ENCODE measurements at places on chromosomes 6 and 20.

GRCh38 chr6:19714434-19715166 lies 122.6 kb upstream of the ID4 start:
- DNase-seq = no peak

- DNase-seq = no peak
Observed at GRCh38 chr6:101429270-101429669, 35.8 kb downstream of the GRIK2 start.

DNA sequence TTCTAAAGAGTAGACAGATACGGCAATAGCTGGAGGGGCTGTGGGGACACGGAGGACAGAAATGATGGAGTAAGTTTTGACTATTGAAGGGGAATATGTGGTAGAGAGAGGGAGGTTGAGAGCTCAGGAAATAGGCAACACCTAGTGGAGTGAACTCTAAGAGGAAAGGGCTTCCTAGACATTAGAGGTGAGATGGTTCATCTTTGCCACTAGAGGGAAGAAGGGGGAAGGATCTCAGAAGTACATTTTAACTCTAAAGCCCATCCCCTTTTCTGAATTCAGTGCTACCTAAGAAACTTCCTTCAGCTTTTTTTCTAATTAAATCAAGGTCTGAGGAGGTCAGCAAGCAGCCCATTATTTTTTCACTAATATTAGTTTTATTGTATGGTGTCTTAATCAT lies 689.4 kb upstream of the MAP3K7 start:
- no peak for DNase-seq

GRCh38 chr20:32165836-32166545 lies 41.6 kb downstream of the PLAGL2 start:
- DNase-seq = no peak

DNA sequence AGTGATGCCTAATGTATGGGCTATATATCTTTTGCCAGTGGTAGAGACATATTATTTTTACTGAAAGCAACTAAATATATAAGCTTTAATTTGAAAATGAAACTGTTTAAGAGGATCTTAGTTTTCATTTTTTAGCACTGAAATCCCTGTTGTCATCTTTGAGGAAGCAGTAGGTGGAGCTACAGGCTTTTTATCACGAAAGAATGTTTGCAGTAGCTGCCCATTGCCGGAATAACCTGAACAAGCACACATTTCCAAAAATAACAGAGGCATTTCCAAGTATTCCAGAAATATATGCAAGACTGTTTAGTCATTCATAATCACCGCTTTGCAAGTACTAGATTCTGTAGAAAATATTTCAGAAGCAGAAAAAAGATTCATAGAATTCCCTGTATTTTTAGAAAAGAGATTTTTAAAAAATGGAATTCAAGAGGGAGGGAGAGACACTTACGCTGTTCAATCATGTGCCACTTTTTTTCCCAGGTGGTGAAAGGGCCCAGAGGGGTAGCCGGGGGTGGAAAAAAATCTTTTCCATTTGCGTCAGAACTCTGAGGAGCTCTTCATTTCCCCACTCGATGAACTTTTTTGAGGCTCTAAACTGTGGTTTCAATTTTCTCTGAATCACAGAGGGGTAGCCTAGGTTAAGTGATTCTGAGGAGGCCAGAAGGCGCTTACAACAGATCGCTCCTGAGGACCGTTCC lies 142.5 kb upstream of the FERMT1 start:
- DNase-seq = no peak

DNA sequence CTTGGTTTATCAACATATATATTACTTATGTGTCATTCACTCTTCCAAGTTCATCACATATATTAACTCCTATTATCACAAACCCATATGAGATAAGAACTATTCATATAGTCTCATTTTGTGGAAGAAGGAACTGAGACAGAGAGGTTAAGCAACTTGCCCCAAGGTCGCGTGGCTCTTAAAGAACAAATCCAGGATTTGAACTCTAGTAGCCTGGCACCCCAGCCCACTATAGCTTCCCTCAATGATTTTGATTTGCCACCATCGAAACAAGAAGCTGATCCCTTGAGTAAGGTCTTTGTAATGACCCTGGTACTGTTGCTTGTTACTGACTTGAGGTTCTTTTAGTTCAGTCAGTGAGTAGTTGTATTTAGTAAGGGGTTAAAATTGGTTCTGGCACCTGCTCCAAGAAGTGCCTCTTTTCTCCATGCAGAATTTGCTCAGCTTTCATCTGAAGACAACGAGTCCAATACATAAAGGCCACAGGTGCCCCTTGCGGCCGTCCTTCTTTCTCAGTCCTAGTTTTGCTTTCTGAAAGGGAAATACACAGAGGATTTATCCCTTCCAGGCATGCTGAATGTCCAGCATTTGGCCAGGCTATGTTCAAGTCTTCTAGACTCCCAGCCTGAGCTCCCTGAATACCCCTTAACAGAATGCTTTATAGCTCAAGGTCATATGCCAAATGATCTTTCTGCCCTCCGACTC lies 253.0 kb downstream of the TBC1D7 start:
- no peak for DNase-seq

DNA sequence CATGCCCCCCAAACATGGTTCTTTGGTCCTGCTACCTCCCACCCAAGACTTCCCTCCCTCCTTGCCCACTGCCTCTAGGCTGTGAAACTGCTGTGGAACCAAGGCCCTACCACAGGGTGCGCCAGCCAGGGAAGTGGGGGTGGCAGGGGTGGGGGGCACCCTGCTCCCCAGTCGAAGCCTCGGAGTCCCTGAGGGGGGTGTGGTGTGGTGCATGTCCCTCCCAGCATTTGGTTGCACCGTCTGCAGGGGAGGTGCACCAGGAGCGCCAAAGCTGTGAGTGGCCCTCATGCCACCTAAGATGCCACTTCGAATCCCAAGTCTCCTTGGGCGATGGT lies 1.8 kb downstream of the RGS19 start:
- DNase-seq = no peak

DNA sequence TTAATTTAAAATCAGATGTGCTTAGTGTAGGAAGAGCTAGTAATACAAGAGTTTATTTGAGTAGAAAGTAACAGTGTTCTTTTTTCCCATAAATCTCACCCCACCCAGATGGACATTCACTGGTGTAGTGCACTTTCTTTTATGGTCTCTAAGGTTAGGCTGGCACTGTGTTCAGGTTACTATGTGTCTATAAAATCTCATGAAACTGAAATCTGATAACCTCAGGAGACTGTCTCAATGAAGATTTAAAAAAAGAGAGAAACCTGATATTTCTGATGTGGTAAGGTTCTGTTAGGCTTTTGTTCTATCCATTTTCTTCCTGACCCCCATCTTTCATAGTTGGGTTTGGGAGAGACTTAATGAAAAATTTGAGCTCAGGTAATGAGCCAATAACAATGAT lies 101.2 kb upstream of the CLVS2 start:
- no peak for DNase-seq

GRCh38 chr20:63150391-63150898 lies 65.5 kb downstream of the YTHDF1 start:
- DNase-seq = no peak

DNA sequence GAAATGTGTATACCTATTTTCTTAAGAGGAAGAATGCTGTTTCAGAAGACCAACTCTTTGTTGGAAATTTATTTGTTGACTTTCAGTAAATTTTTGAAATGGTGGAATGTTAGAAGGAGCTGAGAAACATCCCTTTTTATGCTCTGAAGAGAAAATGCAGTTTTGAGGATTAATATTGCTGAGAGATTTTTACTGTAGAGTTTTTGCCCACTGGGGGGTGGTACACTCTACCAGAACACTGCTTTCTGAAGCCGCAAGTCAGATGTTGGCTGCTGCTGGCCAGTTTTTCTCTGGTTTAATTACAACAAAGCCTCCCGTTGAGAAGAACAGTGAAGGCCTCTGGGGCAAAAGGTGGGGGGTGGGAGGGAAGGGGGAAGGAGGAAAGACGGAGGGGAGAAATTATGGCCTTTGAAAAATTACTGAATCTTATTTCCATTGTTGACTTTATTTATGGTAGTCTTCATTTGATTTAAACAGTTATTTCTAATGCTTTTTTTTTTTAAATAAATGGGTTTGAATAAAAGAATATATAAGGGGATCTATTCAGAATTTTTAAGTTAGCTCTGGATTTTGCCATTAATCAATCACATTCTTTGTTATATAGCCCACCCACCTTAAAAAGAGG lies 3.0 kb downstream of the FLRT3 start:
- no peak for DNase-seq

Measured in CD4-positive, alpha-beta memory T cell (primary cell).